ENCODE measurements at places on chromosomes 3 and 15. TPM values are rescaled to one million over a fixed set of nuclear protein-coding genes. Genes with fewer than 3 reads are reported as not detected.

Gene DUOX1
- not detected for total RNA-seq

Gene C3orf85
- not detected for total RNA-seq

Gene FOXL2NB
- 0.94 TPM for total RNA-seq

Gene SOX2
- 93.6 TPM for total RNA-seq

Gene MRAS
- total RNA-seq = 64.5 TPM

Gene ARHGAP31
- total RNA-seq = 6.9 TPM

Gene CYP1A1
- 0.31 TPM for total RNA-seq

Measured in parietal lobe (tissue), 2 donors.